ENCODE measurements at places on chromosomes 4 and X. TPM values are rescaled to one million over a fixed set of nuclear protein-coding genes. Genes with fewer than 3 reads are reported as not detected.
A peak's percentile ranks its signal among the peaks of the same experiment; 100 is the strongest.

Gene CFAP47
- total RNA-seq: 0.09 TPM

DNA sequence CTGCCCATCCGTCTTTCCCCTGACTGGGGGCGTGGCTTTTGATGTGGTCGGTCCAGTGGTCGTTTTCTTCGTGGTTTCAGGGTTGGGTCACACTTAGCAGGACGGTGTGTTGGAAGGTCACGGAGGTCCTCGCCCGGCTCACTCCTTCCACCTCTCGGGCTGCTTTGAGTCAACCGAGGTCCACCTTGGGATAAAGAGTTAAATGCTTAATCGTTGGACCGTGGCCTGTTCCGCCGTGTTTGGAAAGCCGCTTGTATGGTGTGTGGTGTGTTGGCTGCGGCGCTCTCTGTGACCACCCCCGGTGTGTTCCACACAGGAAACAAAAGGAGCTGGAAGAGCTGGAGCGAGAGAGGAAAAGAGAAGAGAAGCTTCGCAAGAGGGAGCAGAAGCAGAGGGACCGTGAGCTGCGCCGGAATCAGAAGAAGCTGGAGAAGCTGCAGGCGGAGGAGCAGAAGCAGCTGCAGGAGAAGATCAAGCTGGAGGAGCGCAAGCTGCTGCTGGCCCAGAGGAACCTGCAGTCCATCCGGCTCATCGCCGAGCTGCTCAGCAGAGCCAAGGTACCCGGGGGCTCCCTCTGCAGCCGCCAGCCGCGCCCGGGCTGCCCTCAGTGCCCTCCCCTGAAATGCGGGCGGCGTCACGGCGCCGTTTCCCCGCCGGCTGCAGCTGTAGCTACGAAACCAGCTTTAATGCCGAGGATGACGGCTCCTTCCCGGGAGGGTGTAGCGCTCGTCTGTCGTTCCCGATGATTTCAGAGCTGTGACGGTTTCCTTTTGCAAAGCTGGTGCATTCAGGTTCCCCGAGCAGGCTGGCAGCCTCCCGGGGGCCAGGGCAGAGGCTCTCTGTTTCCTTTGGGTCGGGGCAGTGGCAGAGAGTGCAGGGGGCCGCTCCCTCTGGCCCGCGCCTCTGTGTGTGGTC, 7.7 kb downstream of the AKAP17A start:
- H3K27me3 ChIP-seq: no peaks in the 10 kb centered on the region
- H3K27ac ChIP-seq: no peak overlapping the region
- peak; percentile 46 for DNase-seq
- H3K36me3 ChIP-seq: peaks cover 27% of the 10 kb centered on the region
- no peaks in the 10 kb centered on the region for H3K4me1 ChIP-seq

DNA sequence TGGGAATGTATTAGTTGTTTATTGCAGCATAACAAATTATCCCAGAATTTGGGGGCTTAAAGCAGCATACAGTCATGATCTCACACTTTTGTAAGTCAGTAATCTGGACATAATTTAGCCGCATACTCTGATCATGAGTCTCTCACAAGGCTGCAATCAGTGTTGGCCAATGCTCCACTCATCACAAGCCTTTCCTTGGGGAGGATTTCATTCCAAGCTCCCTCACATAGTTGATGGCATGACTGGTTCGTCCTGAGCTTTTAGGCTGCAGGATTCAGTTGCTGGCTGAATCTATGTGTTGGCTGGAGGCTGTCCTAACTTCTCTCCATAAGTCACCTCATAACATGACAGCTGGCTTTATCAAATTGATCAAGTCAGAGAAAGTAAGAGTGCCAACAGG, 1568.6 kb upstream of the PCDH7 start:
- H3K27ac ChIP-seq: no peak overlapping the region
- no peaks in the 10 kb centered on the region for H3K27me3 ChIP-seq
- DNase-seq: no peak
- H3K4me1 ChIP-seq: no peaks in the 10 kb centered on the region
- H3K4me3 ChIP-seq: no peak overlapping the region

- no peak overlapping the region for H3K4me3 ChIP-seq
- no peaks in the 10 kb centered on the region for H3K36me3 ChIP-seq
- H3K27ac ChIP-seq: no peak overlapping the region
- no peaks in the 10 kb centered on the region for H3K27me3 ChIP-seq
Observed at GRCh38 chr4:44558031-44558605, 93.3 kb downstream of the YIPF7 start.

Gene ZMAT1
- total RNA-seq: 9.0 TPM

DNA sequence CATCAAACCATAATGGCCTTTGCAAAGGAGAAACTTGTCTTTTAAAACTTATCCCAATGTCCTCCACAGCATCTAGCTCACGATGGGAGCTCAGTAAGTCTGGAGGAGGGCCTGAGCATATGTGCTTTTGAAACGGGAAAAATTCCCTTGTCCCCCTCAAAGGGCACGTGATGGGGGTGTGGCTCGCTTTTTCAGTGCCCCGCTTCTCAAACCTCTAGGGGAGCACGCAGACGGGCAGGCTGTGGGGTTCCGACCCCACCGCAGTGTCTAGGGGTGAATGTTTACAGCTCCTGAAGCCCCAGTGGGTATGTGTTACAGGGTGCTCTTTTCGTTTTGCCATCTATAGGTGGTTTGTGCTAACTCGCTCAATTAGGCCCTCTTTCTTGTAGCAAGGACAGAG, 31.2 kb downstream of the SLITRK2 start:
- no peak overlapping the region for H3K27ac ChIP-seq
- no peak for DNase-seq
- H3K4me3 ChIP-seq: no peak overlapping the region
- H3K27me3 ChIP-seq: no peaks in the 10 kb centered on the region
- H3K36me3 ChIP-seq: no peaks in the 10 kb centered on the region

DNA sequence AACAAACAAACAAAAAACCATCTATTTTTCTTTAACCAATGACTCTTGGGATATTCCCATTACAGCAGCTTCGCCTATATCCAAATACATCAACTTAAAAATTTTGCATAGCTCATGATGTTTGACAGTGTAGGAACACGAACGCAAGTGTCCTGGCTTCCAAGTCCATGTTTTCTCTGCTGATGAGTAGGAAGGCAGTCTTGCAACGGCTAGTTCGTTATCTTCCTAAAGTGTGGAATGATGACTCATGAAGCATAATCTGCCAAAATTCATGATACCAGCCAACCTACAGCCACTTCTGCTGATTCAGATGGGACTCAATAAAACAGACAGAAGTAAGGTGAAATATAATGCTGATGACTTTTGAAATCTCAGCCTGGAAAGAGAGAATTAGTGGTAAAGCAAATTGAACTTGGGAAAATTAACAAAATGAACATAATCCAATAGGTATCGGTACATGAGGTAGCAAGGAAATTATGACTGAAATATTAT, 6.4 kb upstream of the SEPTIN11 start:
- no peaks in the 10 kb centered on the region for H3K4me1 ChIP-seq
- no peaks in the 10 kb centered on the region for H3K36me3 ChIP-seq
- no peak for DNase-seq
- H3K27ac ChIP-seq: no peak overlapping the region
- H3K27me3 ChIP-seq: no peaks in the 10 kb centered on the region

Gene RFC1
- 36.3 TPM for total RNA-seq

Gene ABCB7
- 23.4 TPM for total RNA-seq

GRCh38 chrX:32041181-32041580, 969.3 kb upstream of the FTHL17 start:
- DNase-seq: no peak
- no peaks in the 10 kb centered on the region for H3K27me3 ChIP-seq
- H3K4me3 ChIP-seq: no peak overlapping the region

DNA sequence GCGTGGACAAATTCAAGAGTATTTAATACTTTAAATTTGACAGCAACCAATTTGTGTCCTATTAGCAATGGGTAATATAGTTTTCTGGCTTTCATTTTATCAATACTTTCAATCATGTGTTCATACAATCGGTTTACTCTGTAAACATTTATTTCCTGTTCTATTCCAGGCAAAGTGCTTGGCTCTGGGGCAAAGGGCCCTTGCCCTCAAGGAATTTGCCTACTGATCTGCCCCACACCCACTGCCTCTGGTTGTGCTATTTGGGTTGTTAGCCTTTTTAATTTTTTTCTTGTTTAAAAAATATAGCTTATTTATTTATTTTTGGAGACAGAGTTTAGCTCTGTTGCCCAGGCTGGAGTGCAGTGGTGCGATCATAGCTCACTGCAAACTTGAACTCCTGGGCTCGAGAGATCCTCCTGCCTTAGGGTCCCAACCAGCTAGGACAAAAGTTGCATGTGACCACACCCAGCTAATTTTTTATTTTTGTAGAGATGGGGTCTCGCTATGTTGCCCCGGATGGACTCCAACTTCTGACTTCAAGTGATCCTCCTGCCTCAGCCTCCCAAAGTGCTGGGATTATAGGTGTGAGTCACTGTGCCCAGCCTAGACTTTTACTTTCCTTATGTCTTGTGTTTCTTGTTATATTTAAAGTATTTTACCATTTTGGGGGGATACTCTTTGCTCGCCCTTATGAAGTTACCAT, 30.7 kb upstream of the CBR4 start:
- H3K27ac ChIP-seq: no peak overlapping the region
- no peaks in the 10 kb centered on the region for H3K36me3 ChIP-seq
- no peaks in the 10 kb centered on the region for H3K4me1 ChIP-seq
- DNase-seq: no peak

DNA sequence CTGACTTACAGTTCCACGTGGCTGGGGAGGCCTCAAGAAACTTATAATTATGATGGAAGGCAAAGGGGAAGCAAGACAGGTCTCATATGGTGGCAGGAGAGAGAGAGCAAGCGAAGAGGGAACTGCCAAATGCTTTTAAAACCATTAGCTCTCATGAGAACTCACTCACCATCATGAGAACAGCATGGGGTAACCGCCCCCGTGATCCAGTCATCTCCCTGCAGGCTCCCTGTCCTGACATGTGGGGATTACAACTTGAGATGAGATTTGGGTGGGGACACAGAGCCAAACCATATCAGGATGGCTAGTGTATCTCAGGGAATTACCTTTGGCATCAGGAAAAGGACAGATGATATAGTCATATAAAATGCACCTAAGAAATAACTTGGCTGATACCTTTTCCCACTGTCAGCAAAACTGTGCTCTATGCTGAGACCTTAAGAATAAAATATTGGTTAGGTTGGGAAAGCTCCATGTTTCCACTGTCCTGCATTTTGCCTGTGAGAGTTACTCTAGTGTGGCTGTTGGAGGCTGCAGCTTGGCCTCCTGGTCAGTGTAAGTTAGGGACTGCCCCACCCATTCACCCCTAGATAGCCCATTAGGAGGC, 110.3 kb downstream of the UCHL1 start:
- no peaks in the 10 kb centered on the region for H3K36me3 ChIP-seq
- H3K4me3 ChIP-seq: no peak overlapping the region
- H3K4me1 ChIP-seq: peaks cover 11% of the 10 kb centered on the region
- H3K27ac ChIP-seq: no peak overlapping the region
- no peaks in the 10 kb centered on the region for H3K27me3 ChIP-seq

DNA sequence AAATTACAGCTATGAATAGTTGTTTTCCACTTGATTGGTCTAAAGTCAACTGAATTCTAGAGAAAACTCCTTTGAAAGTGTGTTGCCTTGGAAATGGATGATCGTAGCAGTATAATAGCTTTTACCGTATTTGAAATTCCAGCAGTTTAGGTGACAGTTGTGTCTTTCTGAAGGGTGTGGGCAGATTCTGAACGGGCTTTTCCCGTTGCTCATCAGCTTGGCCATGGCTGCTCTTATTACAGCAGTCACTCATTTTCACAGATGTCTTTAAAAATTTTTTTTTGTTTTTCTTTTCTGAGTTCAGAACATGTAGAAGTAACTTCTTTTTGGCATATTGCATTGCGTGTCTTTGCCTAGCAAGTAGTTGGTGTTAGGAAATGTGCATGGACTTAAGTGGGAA, 69.6 kb upstream of the SLC4A4 start:
- no peaks in the 10 kb centered on the region for H3K27me3 ChIP-seq
- no peaks in the 10 kb centered on the region for H3K4me1 ChIP-seq
- DNase-seq: no peak

Gene ZAR1
- not detected for total RNA-seq

Gene MAGEA8
- not detected for total RNA-seq

DNA sequence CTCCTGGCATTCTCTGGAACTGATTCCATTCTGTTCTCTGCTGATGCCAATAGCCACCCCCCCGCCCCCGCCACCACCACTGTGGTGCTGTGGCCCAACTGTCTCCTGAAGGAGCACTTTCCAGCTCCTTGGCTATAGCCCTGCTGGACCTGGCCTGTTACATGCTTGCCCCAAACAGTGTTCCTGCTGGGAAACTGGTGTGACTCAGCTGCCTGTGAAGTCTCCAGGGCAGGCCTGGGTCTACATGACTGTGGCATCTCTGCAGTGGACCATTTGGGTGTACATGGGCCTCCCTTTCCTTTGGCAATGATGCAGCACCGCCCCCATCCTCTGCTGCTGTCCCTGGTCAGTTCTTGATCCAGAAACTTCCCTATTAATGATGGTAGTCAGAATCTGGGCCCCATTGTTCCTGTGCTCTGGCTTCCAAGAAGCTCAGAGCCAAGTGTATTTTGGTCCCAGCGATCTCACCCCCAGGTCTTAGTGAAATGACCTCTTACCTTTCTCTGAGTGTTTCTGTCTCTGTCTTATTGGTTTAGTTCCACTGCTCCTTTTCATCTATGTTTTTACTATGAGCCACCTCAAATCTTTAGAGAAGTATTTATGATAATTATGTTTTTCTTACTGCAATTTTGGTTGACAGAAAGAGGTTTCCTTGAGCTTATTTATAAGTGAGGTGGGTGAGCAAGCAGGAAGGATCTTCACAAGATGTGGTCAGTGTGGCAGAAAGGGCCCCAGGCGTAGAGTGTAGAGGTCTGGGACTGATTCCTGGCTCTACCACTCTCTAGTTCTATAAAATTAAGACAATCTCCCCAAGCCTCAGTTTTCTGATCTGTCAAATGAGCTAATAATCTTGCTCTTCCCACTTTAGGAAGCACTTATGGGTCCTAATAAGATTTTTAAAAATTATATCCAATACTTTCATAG, 210.7 kb upstream of the EOLA2 start:
- H3K4me3 ChIP-seq: no peak overlapping the region
- H3K4me1 ChIP-seq: no peaks in the 10 kb centered on the region
- H3K36me3 ChIP-seq: no peaks in the 10 kb centered on the region
- no peak for DNase-seq
- peak overlapping the region; percentile 19 for H3K27ac ChIP-seq

Gene CNKSR2
- 1.6 TPM for total RNA-seq

Gene TBC1D9
- total RNA-seq: 28.8 TPM

DNA sequence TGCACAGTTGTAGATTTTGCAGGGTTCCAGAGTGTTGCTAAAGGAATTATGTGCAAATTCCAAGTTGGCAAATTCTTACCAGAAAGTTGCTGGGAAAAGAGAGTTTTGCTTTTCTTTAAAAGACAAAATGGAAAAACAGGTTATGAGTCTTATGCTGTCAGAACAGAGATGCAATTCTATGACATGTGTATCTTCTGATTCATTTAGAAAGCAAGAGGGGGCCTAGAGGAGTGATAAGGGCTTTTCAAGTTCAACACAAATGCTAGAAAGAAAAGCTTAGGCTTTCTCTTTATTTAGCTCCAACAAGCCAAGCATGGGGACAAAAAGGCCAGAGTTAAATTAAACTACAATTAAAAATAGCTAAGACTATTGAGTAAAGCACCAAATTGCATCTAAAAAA, 72.4 kb upstream of the GATB start:
- H3K36me3 ChIP-seq: no peaks in the 10 kb centered on the region
- no peak for DNase-seq
- H3K4me1 ChIP-seq: peaks cover 2% of the 10 kb centered on the region
- H3K27ac ChIP-seq: no peak overlapping the region
- H3K4me3 ChIP-seq: no peak overlapping the region
- H3K27me3 ChIP-seq: no peaks in the 10 kb centered on the region
